ENCODE measurements at places on chromosomes 1 and 21. TPM values are rescaled to one million over a fixed set of nuclear protein-coding genes. Genes with fewer than 3 reads are reported as not detected.

The TAL1 gene
- 0.05 TPM for total RNA-seq

The ANGPTL7 gene
- total RNA-seq: not detected

The MNDA gene
- total RNA-seq: not detected

The TAS1R3 gene
- 0.31 TPM for total RNA-seq

The S1PR1 gene
- total RNA-seq: 0.41 TPM

The HOOK1 gene
- 0.57 TPM for total RNA-seq

The SAMSN1 gene
- total RNA-seq: 0.44 TPM

The RIPPLY3 gene
- total RNA-seq: 1.2 TPM

The CLCA1 gene
- total RNA-seq: 0.08 TPM

The BEST4 gene
- 0.15 TPM for total RNA-seq

The A3GALT2 gene
- total RNA-seq: not detected

The OR2T11 gene
- total RNA-seq: not detected
